ENCODE measurements at places on chromosomes 6 and 20.

DNA sequence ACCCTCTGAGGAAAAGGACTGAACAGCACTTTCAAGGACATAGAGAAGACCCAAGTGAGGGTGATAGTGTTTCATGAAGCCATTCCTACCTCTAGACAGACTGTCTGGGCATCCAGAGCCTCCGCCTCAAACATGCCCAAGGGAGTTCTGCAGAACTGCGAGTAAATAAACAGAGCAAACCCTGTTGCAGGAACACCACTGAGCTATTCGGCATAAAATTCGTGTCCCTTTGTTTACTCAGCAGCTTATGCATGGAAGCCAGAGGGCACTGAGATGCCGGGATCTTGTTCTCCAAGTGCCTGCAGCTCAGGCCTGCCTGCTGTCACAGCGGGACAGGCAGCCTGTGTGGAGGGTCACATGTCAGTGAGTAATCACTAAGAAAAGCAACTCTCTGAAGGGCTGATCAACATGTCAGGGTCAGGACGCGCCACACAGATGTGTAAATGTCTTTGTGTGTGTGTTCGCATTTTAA, 164.9 kb upstream of the HEY2 start:
- DNase-seq = no peak

DNA sequence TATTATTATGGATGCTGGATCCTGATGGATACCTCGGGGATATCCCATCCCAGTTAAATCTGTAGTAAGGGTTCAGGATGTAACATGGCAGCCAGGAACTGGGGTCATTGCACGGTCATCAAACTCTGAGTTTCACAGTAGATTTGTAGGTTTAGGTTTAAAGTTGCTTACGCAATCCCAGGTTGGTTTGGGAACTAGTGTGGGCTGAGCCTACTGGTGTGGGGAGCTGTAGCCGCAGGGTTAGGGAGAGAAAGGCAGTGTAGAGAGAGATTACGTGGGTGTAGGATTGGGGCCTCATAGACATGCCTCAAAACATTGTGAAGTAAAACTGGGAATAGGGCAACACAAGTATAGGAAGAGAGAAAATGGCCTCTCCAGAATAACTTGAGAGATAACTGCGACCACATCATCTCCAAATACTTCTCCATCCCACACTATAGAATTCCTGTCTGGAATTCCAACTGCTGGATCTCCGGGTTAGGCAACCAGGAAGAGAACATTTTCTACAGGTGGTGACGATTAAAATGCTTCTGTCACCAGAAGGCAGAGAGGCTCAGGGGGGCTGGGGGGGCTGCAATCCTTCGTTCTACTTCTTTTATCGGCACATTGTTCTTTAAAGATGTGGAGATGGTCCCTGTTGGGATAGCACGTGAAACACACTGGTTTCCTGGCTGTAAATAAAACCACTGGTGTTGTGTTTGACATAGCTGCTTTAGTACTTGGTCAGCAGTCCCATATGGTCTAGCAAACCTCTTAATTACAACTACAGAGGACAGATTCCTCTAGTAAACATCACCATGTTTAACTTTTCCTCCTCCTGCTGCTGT, 44.9 kb upstream of the TMEM170B start:
- DNase-seq = peak; percentile 23

GRCh38 chr6:126204598-126204997, 135.3 kb upstream of the CENPW start:
- DNase-seq = no peak

DNA sequence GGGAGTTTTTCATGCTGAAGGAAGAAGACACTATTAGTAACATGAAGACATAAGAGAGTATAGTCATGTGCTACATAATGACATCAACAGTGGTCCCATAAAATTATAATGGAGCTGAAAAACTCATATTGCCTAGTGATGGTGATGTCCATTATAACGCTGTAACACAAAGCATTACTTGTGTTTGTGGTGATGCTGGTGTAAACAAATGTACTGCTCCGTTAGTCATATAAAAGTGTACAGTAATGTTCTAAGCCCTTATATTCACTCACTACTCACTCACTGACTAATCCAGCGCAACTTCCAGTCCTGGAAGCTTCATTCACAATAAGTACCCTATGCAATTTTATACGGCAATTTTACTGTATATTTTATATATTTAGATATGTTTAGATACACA, 26.8 kb upstream of the ASF1A start:
- DNase-seq = no peak

DNA sequence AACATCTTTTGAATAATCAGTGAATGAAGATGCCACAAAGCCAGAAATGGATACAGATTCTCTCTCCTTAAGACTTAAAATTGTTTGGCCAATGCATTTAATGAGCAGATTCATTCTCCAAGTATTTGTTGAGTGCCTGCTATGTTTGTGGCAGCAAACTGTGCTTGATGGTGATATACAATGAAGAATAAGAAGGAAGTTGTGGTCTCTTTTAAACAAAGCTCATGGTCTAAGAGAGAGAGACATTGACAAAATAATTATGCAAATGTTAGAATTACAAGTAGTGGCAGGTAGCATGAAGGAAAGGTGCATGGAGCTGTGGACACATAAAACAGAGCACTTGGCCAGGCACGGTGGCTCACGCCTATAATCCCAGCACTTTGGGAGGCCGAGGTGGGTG, 28.3 kb downstream of the NFATC2 start:
- DNase-seq = no peak

DNA sequence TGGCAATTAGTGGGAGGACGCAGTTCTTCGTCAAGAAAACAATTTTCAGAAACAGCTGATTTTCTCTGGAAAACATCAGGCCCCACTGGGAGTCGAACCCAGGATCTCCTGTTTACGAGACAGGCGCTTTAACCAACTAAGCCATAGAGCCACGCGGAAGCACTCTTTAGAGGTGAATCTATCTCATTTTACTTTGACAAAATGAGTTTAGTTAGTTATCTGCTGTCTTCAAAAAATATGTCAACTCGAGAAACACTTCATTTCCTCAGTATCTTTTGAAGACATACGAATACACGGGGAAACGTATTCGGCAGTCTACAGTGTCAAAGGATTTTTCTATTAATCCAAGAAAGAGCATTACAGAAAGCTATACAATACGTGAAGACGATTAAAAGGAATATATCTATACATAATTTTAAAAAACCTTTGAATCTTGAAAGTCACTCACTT, 26.7 kb downstream of the GPX6 start:
- no peak for DNase-seq

GRCh38 chr6:2938632-2939083, 32.7 kb downstream of the SERPINB6 start:
- no peak for DNase-seq

DNA sequence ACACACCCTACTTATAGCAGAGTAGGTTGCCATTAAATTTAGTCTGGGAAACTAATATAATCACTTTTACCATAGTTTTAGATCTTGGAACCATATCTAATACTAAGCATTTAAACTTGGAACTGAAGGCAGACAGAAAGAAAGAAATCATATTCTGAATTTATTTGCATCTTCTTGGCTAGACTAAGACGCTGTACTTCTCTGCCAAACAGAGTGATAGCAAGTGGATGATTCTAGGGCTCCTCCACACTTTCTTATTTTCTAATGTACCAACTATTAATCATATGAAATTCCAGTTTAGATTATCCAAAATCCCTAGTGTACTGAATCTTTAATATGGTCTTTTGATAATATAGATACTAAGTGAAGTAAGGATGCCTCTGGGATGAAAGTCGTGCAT, 277.0 kb downstream of the CENPW start:
- DNase-seq = no peak

DNA sequence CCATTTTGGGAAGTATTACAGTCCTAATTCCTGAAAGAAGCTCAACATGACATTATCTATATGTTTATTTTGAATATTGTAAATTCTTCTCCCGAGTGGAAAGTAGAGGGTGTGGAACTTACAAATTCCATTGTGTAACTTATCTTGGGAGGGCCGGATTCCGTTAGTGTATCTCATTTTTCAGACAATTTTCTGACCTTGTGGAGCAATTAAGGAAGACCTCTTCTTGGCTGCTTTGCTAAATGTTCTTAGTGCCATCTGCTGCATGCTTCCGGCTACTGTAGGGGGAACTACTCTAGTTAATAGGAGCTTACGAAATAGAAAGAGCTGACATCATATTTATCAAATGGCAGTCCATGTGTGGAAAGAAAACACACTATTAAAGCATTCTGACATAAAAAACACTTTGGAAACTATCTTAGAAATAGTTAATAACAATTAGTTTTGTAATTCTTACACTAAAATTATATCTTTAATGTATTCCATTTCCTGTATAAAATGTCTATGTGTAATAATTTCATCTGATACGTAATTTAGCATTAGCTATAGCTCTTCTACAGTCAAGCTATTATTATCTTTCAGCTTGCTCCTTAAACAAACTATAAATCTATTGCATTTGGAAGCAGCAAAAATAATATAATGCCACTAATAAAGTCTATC, 41.5 kb upstream of the KCNQ5 start:
- DNase-seq = peak; percentile 77

DNA sequence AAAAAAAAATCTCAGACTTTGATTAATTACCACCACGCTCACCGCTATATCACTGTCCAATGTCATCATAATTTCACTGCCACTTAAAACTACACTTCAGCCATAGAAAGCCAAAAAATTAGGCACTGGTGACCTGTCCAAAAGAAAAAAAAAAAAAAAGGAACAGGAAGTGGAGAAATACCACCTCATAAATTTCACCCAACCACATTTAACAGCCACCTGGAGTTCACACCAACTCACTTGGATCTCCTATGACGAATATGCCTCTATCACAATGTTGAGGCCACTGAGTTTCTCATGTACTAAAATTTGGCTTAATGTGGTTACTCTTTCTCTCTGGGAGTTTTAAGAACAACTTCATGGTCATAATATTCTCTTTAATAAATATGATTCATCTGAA, 237.5 kb upstream of the RSPO3 start:
- peak; percentile 5 for DNase-seq
